ENCODE measurements at places on chromosomes 2 and 18. TPM values are rescaled to one million over a fixed set of nuclear protein-coding genes. Genes with fewer than 3 reads are reported as not detected.
A peak's percentile ranks its signal among the peaks of the same experiment; 100 is the strongest.

DNA sequence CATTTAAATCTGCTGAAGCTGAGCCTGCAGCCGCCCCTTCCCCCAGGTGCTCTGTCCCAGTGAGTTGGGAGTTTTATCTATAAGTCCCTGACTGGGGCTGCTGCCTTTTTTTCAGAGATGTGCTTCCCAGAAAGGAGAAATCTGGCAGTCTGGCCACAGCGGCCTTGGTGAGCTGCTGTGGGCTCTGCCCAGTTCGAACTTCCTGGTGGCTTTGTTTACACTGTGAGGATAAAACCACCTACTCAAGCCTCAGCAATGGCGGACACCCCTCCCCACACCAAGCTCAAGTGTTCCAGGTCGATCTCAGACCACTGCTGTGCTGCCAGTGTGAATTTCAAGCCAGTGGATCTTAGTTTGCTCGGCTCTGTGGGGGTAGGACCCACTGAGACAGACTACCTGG lies 97.3 kb downstream of the ACAA2 start:
- no peaks in the 10 kb centered on the region for H3K27me3 ChIP-seq
- H3K4me3 ChIP-seq, result no peak overlapping the region
- no peaks in the 10 kb centered on the region for H3K36me3 ChIP-seq
- peak; percentile 83 for DNase-seq

- H3K4me3 ChIP-seq, result no peak overlapping the region
- no peaks in the 10 kb centered on the region for H3K27me3 ChIP-seq
- H3K27ac ChIP-seq, result no peak overlapping the region
- no peaks in the 10 kb centered on the region for H3K36me3 ChIP-seq
- peak; percentile 53 for DNase-seq
- H3K4me1 ChIP-seq, result no peaks in the 10 kb centered on the region
These were observed 74.2 kb upstream of the CELF4 start for GRCh38 chr18:37639846-37640245.

- H3K36me3 ChIP-seq, result no peaks in the 10 kb centered on the region
- peak overlapping the region; percentile 21 for H3K27ac ChIP-seq
- DNase-seq, result no peak
- no peaks in the 10 kb centered on the region for H3K27me3 ChIP-seq
These were observed 101.7 kb upstream of the ZNF521 start for GRCh38 chr18:25453556-25454269.

Gene MC2R
- 0.17 TPM for total RNA-seq

Gene UGT1A3
- not detected for total RNA-seq

DNA sequence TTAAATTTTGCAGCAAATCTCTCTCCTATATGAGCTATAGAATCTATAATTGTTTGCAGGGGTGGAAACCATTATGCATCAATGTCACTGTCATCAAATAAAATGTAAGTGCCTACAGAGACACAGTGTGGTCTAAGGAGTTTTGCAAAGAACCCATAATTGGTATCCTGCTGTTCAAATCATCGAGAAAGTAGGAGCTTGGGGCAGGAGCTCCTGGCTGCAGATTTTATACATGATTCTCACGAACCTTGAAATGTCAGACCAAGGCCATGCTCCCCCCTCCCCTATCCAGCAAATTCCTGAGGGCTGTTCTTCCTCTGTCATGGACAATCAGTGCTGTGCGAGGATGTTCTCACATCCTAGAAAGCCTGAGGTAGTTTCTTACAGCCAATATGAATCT lies 119.5 kb upstream of the CYRIA start:
- H3K4me3 ChIP-seq, result no peak overlapping the region
- H3K27me3 ChIP-seq, result no peaks in the 10 kb centered on the region
- no peaks in the 10 kb centered on the region for H3K36me3 ChIP-seq
- no peak for DNase-seq
- H3K4me1 ChIP-seq, result no peaks in the 10 kb centered on the region

DNA sequence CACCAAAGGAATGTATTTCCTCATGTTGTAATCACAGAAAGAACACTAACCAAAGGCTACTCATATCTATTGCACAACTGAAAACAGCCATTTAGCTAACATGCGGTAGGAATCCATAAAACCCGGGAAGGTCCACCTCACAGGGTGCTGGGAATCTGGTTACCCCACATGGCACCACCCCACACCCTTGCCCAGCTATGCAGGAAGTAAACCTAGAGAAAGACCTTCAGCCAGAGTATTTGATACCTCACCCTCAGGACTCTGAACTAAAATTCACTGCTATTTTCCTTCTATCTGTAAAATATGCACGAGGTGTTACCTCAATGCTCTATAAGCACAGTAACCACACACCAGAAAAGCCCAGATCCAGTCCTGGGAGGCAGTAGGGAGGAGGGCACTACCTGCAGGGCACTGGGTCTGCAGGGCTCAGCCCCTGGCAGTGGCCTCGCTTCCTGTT lies 45.8 kb downstream of the PTPN2 start:
- no peaks in the 10 kb centered on the region for H3K36me3 ChIP-seq
- H3K4me1 ChIP-seq, result peaks cover 8% of the 10 kb centered on the region
- H3K4me3 ChIP-seq, result no peak overlapping the region
- no peak for DNase-seq
- no peaks in the 10 kb centered on the region for H3K27me3 ChIP-seq

Gene L3MBTL4
- 1.0 TPM for total RNA-seq

DNA sequence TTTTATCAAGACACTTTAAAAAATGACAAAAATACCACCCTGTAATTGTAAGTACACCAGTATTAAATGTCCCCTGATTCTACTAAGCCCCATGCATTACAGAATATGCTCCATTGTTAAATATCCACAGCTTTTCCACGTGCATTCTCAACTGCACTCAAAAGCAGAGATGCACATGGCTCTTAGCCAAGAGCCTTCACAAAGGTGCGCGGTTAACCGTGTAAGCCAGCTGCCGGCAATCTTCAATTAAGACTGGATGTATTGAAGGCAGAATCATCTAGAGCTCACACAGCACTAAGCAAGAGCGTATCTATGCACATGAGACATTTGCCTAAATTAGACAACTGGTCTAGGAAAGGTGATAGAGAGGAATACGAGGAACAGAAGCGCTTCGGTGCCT lies 278.3 kb downstream of the NAPG start:
- H3K4me3 ChIP-seq, result no peak overlapping the region
- H3K27ac ChIP-seq, result no peak overlapping the region
- H3K27me3 ChIP-seq, result no peaks in the 10 kb centered on the region
- DNase-seq, result no peak
- no peaks in the 10 kb centered on the region for H3K36me3 ChIP-seq

Gene TRIM54
- not detected for total RNA-seq

Gene ANKRD30BL
- not detected for total RNA-seq

DNA sequence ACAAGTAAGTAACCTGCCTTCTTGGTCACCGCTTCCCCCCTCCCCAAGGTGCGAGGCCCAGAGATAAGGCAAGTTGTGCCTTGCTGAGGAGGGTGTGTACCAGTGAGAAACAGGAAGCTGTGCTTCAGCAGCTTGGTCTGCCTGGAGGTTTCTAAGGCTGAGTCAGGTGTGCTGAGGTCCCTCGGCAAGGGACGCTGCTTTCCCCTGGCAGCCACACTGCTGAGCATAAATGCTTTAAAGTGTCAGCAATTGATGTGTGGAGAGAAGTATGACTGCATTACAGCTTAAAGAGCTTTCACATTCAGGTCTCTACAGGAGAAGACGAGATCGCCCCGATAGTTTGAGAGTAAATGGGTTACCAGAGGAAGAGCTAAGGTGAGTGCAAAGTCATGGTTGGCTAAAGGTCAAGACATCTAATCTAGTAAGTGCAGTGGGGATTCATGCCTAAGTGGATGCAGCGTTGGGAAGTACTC lies 86.9 kb downstream of the LIMS1 start:
- H3K36me3 ChIP-seq, result no peaks in the 10 kb centered on the region
- no peak overlapping the region for H3K4me3 ChIP-seq
- H3K4me1 ChIP-seq, result peaks cover 88% of the 10 kb centered on the region
- peak overlapping the region; percentile 18 for H3K27ac ChIP-seq
- no peak for DNase-seq

DNA sequence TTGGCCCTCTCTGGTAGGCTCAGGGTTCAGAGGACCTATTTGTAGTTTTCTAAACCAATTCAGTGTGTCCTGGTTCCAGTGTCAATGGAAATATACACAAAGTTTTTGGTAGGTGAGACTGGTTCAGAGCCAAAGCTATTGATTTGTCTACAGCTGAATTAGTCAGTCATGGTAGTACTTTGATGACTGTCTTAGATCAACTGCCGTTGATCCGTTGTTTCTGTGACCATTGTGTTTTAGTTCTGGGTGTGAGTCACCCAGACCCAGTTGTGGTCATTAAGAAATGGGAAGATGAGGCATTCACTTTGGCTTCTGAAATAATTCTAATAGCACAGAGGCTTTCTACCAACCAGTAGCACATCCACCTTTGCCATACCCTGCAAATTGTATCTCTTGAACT lies 16.0 kb upstream of the RPE start:
- H3K4me3 ChIP-seq, result no peak overlapping the region
- H3K27ac ChIP-seq, result no peak overlapping the region
- no peaks in the 10 kb centered on the region for H3K36me3 ChIP-seq
- no peaks in the 10 kb centered on the region for H3K27me3 ChIP-seq

Gene MERTK
- total RNA-seq, result 20.7 TPM

GRCh38 chr18:29185801-29186200 lies 1008.9 kb upstream of the CDH2 start:
- H3K4me1 ChIP-seq, result peaks cover 3% of the 10 kb centered on the region
- no peaks in the 10 kb centered on the region for H3K27me3 ChIP-seq
- H3K36me3 ChIP-seq, result no peaks in the 10 kb centered on the region

Gene ATP6V1B1
- total RNA-seq, result 1.6 TPM

Data from esophagus muscularis mucosa (tissue), 4 donors.